ENCODE measurements at places on chromosomes 5 and 9.

DNA sequence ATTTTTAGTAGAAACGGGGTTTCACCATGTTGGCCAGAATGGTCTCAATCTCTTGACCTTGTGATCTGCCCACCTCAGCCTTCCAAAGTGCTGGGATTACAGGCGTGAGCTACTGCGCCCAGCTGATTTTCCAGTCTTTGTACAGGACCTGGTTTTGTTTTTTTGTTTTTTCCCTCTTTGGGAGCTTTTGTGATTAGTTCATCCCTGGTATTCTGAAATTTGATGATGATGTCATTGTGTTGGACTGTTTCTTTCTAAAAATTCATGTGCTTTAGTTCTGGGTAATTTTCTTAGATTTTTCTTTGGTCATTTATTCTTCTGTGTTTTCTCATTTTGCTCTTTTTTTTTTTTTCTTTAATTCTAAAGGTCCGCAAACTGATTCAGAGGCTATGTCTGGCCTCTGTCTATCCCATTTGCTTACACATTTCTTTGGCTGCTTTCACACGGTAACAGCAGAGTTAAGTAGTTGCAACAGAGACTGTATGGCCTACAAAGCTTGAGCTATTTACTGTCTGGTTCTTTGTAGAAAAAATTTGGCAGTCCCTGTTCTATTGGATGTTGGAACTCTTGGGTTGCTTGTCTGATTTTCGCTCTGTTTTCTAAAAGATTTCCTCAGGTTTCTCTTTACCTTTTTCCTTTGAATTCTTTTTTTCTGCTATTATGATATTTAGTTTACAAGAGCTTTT is 24.8 kb downstream of the STX17 start:
- DNase-seq = peak; percentile 8

GRCh38 chr5:179732918-179733771 is 523 bp downstream of the MAML1 start:
- peak; percentile 17 for DNase-seq

DNA sequence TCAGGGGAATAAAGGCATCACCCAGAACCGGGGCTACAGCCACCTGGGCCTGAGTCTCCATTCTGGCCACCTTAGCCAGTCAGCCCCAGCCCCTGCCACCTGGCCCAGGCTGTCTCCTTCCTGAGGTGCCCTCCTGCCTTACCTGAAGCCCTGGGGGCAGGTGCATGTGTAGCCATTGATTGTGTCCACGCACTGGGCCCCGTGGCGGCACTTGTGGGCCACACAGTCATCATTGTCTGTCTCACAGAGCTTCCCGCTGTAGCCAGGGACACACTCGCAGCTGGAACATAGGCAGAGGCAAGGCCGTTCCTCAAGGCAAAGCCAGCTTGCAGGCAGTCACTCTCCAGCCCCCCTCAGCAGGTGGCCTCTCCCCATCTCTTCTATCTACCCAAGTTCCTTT is 107.7 kb upstream of the PANK3 start:
- DNase-seq = no peak

DNA sequence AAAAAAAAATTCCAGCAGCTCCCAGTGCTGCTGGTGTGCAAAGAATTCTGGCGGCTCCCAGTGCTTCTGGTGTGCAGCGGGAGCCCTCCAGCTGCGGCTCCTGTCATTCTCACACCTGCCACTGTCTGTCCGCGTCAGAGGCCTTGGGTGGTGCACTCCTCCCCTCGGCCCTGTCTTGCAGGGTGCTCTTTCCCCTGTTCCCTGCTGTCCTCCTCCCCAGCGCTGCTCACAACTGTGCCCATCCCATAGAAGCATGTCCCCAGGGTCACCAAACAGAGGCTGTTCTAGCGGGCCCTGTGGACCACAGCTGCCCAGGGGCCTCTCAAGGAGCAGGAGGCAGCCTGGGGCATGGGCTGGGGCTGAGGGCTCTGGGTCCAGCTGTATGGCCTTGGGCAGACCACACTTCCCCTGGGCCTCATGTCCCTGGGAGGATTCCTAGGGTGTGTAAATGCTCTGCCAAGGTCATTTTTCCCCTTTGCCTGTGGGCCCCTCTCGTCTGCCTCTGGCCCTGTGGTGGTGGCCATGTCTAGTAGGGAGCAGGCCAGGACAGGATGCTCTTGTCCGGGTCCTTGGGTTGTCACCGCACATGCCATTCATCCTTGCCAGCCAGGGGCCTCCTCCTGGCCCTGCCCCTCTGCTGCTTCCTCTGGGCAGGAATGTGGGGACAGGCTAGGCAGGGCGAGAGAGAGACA is 68.2 kb downstream of the PHF2 start:
- DNase-seq = no peak

- no peak for DNase-seq
Measured at GRCh38 chr9:106918825-106919509, 56.0 kb downstream of the ZNF462 start.

DNA sequence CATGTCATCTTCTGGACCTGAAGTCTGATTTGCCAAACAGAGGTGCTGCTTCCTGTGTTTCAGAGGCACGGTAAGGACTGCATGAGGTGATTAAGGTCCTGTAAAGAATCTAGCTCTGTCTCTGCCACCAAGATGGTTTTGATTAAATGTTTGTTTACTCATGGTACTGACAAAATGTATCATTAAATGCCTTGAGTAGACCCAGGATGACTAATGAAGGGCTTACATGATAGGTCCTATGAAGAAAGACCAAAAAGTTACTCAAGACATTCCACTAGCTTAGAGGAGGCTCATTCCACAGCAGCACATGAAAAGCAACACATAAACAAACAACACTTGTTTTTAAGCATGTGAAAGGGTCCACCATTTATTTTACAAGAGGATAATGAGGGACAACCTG is 100.9 kb downstream of the BOD1 start:
- DNase-seq = peak; percentile 78

DNA sequence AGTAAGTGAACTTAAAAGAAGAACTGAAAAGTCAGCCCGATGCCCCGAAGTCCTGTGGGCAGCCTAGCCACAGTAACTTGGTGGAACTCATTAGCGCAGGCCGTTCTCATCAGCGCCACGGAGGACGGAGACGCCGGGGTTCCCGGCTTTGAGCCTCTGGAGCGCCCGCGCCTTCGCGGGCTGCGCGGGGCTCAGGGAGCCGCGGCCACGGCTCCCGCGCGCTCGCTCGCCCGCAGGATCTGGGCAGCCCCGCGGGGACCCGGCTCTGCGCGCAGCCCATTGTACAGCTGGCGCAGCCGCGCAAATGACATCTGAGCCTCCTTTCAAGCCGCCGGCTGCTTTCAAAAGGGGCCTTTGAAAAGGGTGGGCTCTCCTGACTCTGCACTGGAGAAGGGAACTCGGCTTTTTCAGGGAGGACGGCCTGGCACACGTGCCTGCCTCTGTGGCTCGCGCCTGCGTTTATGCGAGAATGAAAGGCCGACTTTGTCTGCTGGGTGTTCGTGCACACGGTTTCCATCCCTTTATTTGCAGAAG is 40.7 kb downstream of the TLR4 start:
- DNase-seq = no peak

DNA sequence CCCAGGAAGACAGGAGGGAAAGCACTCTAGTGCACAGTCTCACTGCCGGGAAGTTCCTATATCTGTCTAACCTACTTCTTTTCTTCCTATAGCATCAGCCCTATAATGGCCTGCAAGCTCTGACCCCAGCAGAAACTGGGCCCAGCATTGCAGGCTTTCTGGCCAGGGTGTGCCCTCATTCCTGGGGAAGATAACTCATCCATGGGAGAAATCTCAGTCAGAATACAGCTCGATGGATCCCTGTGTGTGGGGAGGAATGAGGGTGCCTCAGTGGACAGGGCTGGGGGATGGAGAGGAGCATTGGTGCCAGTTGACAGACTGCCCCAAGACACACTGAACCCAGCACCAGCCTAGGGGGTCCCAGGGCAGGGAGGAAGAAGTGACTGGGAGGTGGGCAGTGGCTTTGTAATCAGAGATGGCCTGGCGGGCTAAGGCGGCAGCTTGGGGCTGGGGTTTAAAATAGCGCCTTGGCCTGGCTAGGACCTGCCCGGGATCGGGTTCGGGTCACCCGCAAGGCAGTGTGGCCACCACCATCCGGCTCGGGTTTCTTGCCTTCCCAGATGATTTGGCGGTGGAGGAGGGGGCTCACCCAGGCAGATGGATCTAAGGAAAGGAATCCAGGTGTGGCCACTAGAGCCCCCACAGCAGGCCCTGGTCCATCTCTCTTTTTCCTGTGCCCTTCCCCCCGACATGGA is 7.6 kb upstream of the CXXC5 start:
- no peak for DNase-seq

- DNase-seq = no peak
Measured at GRCh38 chr5:39555788-39556187, 131.0 kb upstream of the DAB2 start.

- peak; percentile 22 for DNase-seq
Measured at GRCh38 chr5:38923661-38924451, 78.0 kb downstream of the OSMR start.

- no peak for DNase-seq
Measured at GRCh38 chr9:134647359-134648080, 5.9 kb downstream of the COL5A1 start.

- DNase-seq = no peak
Measured at GRCh38 chr9:137390553-137391410, 32.2 kb downstream of the EXD3 start.

DNA sequence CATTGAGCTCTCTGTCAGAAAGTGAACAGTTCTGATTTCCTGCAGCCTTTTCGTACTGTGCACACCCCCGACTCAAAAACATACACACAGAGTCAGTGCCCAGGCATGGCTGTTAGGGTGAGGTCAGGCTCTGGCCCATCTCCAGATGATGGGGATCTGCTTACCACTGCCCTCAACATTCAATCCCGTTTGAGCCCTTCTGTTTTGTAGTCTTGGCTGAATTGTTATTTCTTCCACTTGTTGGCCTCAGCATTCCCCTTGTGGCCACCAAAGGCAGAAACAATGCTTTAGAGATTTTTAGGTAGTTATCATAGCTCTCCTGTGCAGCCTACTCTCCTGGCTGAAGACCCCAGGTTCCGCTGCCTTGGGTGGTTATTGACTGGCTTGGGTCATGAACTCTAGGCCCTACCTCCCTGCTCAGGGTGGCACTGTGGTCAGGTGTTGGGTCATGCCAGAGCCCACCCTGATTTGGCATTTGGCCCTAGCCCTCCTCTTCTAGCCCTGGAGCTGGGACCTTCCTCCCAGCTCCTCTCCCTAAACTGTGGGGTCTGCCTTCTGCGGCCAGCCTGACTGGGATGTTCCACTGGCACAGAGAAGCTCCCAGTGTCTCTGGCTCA is 7.8 kb upstream of the MYOZ3 start:
- DNase-seq = peak; percentile 54

DNA sequence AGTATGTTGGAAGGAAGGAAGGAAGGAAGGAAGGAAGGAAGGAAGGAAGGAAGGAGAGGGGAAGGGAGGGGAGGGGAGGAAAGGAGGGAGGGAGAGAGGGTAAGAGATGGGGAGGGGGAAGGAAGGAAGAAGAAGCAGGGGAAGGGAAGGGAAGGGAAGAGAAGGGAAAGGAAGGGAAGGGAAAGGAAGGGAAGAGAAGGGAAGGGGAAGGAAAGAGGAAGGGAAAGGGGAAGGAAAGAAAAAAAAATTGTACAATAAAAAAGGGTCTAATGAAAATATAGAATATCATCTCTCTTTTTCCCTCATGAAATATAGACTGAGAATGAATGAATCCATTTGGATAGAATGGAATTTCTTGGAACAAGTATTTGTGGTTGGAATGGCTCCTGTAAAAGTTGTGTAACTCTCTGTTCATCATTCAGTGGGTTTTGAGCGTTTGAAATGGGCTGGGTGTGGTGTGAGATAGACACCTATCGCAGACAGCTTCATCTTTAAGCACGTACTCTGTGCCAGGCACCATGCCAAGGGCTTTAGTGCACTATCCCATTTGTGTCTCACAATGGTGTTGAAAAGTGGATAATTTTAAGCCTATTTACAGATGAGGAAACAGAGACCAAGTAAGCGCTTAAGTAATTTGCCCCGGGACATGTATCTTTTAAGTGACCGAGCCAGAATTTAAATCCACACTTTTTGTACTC is 11.6 kb upstream of the PAPPA start:
- peak; percentile 88 for DNase-seq

DNA sequence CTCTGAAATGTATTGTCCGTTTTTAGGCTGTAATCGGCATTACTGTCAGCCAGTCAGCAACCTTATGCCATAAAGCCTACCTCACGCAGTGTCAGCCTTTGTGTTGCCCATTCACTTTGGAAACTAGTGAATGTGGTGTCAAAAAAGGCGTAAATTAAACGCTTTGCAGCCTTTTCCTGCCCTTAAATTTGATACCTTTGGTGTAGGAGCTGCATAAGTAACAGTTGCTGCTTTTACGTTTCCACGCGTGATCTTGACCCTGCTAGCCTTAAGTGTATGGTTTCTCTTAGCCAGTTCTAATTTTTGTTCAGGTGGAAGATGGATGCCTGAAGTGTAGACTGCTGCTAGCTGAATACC is 257.7 kb downstream of the EPB41L4A start:
- DNase-seq = no peak

GRCh38 chr5:133996683-133997252 is 8.0 kb downstream of the VDAC1 start:
- DNase-seq = no peak

Measured in fibroblast of skin of abdomen (primary cell).